ENCODE measurements at places on chromosomes 2 and 18.

GRCh38 chr2:124091721-124092120 is 66.6 kb downstream of the CNTNAP5 start:
- no peak for DNase-seq

- DNase-seq = no peak
Observed at GRCh38 chr2:156896294-156896693, 361.2 kb upstream of the GALNT5 start.

DNA sequence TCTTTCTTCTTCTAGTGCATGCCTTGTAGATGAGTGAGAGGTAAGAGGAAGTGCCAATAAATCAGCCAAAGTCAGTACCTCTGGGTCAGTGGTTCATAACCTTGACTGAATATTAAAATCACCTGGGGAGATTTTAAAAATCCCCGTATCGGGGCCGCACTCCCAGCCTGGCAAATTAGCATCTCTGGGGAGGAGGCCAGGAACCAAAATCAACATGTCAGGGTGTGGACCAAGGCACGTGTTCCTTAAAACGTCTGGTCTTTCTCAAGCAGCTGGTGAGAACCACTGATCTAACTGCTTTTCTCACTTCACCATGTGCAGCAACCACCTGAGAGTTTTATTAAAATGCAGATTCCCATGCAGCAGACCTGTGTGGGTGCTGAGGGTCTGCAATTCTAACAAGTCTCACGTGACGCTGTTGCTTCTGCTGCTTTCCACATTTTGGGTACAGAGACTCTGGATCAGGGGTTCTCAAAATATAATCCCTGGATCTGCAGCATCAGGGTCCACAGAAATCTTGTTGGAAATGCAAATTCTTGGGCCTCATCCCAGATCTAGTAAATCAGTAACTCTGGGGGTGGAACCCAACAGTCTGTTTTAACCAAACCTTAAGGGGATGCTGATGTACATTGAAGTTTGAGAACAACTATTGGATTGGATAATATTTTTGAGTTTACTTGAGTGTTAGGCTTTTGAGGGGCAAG is 49.5 kb downstream of the CHST9 start:
- DNase-seq = no peak

DNA sequence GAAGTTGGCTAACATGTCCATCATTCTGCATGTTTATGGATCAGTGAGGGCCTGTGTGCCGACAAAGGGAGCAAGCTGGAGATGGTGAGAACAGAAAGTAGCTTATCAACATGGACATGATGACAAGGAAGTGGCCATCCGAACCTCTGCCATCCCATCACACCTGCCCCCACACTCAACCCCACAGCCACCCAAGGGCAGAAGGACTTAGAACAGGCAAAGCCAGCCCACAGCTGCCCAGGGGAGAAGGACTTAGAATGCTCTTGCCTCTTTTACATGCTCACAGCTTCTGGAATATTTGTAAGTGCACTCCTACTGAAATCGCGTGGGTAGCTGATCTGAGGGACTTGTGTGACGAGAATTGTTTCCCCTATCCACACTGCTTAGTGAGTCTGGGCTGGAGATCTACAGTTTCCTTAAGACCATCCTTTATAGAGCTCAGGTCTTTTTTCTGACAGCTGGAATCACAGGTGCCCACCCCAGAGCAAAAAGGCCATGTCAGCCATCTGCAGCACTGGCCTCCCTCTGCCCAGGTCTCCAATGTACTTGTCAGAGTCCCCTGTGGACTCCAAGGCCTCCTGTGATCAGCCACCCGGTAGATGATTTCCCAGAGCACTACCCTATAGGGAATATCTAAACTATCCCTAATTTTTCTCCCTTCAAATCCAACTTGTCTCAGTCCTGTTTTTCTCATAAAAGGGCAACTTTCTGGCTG is 154.1 kb downstream of the SMAD7 start:
- no peak for DNase-seq

DNA sequence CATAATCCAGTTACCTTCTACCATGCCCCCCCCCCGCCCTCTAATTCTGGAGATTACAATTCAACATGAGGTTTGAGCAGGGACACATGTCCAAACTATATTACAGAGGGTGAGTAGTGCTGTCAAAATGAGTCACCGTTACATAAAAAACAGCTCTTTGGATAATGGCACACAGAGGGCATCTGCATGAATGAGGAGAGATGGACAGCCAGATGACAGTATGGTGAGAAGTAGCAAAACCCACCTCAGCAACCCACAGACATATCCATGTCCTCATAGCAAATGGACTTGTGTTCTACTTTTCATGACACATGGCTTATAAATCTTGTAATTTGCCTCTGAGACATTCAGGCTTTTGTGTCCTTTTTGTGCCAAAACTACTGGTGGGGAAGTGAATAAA is 132.0 kb downstream of the EML6 start:
- no peak for DNase-seq
